Hematopoietic multipotent progenitor cell (in vitro differentiated cells): ENCODE measurements at places on chromosomes 5 and 9.

DNA sequence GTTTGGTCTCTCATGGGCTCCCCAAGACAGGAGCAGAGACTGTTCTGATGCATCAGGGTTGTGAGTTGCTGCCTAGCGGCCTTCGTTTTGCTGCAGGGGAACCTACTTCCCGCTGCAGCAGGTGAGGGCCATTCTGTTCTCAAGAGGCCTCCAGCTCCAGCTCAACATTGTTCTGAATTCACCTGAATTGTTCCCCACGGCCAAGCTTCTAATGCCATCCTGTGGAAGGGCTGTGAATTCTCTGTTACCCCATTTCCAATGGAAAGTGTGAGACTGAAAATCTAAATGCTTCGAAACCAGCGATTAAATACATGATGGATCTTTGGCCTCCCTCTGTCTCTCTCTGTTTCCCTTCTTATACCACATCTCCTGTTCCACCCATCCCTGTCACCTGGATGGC lies 349.1 kb upstream of the DAP start:
- DNase-seq: no peak

DNA sequence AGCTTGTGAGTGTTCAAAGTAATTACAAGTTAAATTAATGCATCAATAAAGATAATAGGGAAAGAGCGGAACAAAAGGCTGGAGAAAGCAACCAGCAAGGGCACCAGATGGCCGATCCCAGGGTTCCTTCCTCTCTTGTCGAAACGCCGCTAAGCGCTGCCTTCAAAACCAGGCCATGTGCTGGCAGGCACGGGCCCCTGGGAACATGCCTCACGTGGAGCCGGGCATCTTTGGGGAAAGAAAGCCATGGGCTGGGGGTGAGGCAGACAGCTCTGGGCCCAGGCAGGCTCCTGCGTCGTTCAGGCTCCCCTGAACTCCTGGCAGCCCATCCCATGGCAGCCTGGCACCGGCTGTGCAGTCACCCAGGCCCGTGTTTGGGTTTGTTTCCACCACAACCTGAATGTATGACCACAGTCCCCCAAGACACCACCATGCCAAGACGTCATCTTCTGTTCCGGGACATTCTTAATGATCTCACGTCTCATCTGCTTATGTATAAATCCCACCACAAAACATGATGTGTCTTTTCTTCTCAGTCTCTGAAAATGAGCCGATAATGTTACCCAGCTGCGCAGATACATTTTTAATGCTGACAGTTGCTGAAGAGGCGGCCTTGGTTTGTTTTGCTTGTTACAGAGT lies 110.4 kb upstream of the SARDH start:
- no peak for DNase-seq

DNA sequence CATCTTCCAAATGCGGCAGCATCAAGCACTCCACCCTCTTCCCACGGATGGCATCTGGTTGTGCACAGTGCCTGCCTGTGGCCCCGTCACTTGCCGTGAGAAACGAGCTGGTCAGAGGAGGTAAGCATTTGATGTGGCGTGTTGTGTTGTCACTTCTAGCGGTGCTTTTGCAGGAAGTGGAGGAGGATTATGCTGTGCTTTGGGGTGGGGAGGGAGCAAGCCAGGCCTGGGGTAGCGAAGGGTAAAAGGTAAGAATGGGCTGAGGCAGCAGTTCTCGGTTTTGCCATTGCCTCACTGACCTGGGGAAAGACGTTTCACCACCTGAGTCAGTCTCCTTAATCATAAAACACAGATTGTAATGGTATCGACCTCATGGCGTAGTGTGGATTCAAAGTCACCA lies 2.3 kb upstream of the POMT1 start:
- no peak for DNase-seq

DNA sequence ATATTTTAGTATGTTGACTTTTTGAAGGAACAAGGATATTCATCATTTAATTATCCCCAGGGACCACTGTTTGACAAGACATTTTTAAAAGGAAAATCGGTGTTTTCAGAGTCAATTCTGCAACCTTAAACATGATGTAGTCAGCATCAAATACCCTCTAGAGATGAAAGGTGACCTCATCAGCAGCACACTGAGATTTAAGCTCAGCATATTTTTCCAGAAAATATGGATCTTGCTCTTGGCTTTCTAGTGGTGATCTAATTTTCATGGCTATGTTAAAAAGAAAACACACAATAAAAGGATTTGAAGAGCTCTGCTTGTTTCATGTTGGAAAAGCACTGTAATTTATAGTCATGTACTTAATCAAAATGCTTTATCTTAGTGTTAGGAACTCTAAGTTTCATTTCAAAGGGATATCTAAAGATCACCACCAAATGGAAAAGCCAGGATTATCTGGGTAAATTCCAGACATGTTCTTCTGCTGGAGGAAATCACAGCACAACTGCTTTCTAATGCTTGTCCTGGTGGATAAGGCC lies 487.2 kb downstream of the ENC1 start:
- DNase-seq: no peak

DNA sequence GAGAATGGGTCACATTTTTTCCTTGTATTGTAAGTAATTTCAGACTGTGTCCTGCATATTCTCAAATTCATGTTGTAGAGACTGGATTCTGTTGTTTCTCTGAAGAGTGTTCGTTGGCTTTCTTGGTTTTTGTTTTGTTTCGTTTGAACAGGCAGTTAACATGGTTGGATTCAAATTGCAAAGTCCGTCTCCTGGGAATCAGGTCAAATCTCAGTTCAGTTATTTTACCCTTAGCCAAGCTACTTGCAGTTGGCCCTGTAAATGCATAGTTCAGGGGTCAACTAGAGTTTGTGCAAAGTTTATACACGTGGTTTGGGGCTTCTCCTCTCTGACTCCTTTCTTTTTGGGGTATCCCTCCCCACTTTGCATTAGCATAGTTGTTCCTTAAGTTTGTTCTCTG lies 21.7 kb upstream of the FBXW11 start:
- no peak for DNase-seq

GRCh38 chr9:120916588-120916987 lies 10.0 kb downstream of the TRAF1 start:
- no peak for DNase-seq

- DNase-seq: no peak
Measured at GRCh38 chr9:4508246-4508906, 18.1 kb downstream of the SLC1A1 start.

- no peak for DNase-seq
Measured at GRCh38 chr5:74209571-74209970, 431.0 kb downstream of the ENC1 start.

- DNase-seq: peak; percentile 39
Measured at GRCh38 chr9:124513376-124513994, 6.3 kb upstream of the NR5A1 start.

GRCh38 chr5:170397059-170397458 lies 7.9 kb upstream of the KCNMB1 start:
- no peak for DNase-seq

DNA sequence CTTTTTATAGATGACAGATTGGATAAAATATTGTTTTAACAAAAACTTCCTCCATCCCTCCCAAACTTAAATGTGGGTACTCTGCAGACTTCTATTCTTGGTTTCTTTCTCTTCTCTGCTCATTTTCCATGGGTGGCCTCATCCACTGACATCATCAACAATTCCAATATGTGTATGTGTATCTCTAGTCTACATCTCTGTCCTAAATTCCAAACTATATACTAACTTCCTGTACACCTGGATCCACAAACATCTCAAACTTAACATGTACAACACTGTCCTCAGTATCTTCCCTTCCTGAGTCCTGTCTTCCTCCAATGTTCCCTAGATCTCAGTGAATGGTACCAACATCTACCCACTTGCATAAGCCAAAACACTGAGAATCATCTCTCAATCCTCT lies 28.5 kb upstream of the CDK5RAP2 start:
- DNase-seq: no peak
